Vagina (tissue), 2 donors: ENCODE measurements at places on chromosomes 4 and X.

DNA sequence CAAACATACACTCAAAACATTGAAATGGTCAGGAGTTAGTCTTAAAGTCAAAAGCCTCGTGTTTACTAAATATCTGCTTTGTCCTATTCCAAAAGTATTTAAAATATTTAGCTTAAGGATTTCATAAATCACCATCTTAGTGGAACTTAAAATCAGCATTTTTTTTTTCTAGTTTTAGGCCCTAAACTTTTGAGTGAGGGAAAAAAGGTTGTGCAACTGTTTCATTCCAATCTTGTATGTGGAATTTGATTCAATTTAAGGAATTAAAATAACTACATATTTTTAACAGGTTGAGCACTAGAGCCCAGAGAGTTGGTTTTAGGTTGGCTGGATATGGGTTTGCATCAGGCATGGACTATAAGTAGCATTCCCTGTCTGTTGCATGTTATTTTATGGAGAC, 35.7 kb upstream of the ANK2 start:
- DNase-seq, result no peak

- DNase-seq, result no peak
Observed at GRCh38 chrX:14630733-14631132, 101.4 kb downstream of the GLRA2 start.

- no peak for DNase-seq
Observed at GRCh38 chrX:123685232-123685631, 47.6 kb downstream of the THOC2 start.

DNA sequence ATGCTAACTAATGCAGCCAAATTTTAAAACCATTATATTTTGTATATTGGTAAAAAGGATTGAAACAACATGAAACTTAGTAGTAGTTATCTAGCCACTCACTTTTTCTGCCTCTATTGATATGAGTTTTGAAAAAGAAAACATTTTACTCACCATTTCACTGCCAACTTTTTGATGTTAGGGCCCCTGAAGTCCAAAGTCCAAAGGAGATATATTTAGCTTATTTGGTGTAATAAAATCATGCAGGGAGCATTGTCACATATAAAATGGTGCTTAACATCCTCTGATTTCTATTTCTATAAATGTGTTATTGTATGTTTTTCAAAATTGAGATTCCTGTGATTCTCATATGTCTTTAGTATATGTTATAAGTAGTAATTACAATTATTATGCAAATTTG, 24.5 kb upstream of the CXCL3 start:
- DNase-seq, result no peak

- no peak for DNase-seq
Observed at GRCh38 chr4:11741190-11741652, 312.5 kb upstream of the HS3ST1 start.

DNA sequence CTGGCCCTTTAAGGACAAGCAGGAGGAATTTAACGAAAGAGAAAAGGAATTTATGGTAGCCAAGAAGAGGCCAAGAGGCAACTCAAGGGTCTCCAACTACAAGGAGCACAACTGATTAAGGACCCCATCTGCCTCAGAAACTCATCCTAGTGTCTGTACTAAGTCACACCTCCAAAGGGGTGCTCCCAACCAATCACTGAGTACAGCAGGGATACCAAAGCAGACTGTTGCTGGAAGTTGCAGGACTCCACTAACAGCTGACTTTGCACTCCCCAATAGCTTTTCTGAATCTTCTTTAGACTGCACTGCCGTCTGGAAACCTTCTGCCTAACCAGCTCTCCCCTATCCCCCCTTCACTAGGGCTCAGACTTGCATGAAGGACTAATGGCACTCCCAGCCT, 50.6 kb downstream of the ATP11C start:
- no peak for DNase-seq

GRCh38 chrX:154486052-154486395, 391 bp downstream of the UBL4A start:
- no peak for DNase-seq

DNA sequence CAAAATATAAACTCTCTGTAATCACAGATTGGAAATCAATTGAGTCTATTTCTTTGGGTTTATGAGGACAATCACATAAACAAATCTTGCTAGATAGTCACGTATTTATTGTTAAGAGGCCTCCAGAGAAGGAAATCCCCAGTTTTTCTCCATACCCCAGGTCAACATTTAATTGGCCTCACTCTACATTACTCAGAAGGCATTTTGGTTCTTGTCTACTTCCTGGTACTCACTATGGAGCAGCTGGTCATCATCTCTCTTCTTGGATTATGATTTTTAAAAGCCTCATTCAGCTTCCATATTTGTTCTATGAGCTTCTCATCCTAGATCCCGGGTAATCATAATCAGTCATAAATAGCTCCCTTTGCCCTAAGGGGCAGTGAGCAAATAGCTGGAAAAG, 81.6 kb upstream of the LNX1 start:
- no peak for DNase-seq

GRCh38 chrX:12013211-12013618, 125.1 kb upstream of the FRMPD4 start:
- DNase-seq, result no peak

DNA sequence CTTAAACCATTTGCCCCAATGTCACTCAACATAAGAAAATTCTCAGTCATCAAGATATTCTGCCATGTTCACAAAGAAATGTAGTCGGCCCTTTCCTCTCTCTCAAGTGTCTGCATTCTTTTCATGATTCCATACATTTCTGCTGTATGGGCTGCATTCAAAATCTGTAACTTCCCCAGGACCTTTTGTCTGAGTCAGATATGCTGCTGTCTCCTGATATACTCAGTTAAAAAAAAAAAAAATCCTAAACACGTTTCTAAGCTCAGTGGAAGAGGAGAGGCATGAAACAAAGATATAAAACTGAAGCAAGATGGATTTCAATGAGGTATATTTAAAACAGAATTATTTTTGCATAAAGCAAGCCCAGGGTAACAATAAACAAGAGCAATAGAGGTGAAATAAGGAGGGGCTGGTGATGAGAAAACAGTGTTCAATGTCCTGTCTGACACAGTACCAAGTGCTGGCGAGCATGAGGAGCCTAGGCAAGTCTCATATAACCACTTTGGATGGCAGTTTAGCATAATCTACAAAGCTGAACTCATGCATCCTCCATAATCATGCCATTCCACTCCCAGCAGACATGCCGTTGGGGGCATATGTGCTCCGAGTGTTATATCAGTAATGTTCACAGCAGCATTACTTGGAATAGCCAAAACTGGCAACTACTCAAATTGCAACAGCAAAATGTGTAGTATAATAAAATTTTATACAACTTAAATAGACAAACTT, 76.7 kb downstream of the MANBA start:
- no peak for DNase-seq

DNA sequence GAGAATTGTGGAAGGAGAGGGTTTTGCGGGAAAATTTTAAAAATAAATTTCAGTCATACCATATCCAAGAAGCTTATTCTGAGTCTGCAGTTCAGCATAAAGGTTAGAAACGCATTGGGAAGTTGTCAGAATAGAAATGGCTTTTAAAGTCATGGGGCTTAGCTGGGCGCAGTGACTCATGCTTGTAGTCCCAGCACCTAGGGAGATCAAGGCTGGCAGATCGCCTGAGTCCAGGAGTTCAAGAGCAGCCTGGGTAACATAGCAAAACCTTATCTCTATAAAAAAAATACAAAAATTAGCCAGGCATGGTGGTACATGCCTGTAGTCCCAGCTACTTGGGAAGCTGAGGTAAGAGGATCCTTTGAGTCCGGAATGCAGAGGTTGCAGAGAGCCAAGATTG, 3.9 kb upstream of the PLA2G12A start:
- DNase-seq, result no peak
